ENCODE measurements at places on chromosomes 1 and 21. TPM values are rescaled to one million over a fixed set of nuclear protein-coding genes. Genes with fewer than 3 reads are reported as not detected.

Gene FTCD
- 1.1 TPM for total RNA-seq

- no peak for DNase-seq
These were observed 79.6 kb downstream of the CASZ1 start for GRCh38 chr1:10716840-10717239.

DNA sequence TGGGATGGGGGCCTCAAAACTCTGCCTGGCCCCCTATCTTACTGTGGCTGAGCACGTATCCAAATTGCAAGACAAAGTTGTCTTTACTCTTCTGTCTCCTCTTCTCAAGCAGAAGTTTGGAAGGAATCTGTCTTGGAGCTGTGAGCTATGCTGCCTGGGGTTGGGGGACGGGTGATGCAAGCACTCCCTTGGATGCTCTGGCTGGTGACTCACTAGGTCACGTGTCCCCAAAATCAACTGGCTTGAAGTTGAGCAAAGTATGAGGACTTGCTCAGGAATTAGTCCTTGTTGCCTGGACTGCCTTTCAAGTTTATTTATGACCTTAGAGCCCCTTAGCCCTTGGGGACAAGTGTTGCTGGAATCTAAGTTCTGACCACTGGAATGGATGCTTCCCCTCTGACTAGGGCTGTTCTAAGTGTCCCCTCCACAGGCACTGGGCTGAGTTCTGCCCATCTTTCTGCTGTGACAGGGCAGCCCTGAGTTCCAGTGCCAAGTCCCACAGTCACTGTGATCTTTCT lies 269.5 kb downstream of the HHAT start:
- DNase-seq, result no peak

- DNase-seq, result no peak
These were observed 47.0 kb downstream of the CNST start for GRCh38 chr1:246613096-246613758.

- DNase-seq, result no peak
These were observed 11.7 kb upstream of the S100A11 start for GRCh38 chr1:152048416-152049009.

GRCh38 chr1:66684353-66684752 lies 67.9 kb upstream of the DYNLT5 start:
- DNase-seq, result no peak

DNA sequence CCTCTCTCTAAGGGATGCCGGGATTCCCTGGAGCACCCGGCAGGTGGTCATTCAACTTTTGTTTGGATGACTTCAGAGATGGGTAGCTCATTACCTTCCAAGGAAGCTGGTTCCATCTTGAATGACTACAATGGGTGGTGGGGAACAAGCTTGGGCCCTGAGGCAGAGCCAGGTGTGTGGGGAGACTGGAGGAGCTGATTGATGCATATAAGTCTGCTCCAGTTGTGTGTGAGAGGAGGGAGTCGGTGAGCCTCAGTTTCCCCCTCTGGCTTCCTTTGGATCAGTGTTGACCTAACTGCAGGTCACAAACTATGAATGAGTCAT lies 133.8 kb upstream of the ZBTB40 start:
- no peak for DNase-seq

All from K562 (cell line).